ENCODE measurements at places on chromosomes 6 and 20.

GRCh38 chr20:58251979-58252591 is 23.6 kb upstream of the ANKRD60 start:
- no peak for DNase-seq

DNA sequence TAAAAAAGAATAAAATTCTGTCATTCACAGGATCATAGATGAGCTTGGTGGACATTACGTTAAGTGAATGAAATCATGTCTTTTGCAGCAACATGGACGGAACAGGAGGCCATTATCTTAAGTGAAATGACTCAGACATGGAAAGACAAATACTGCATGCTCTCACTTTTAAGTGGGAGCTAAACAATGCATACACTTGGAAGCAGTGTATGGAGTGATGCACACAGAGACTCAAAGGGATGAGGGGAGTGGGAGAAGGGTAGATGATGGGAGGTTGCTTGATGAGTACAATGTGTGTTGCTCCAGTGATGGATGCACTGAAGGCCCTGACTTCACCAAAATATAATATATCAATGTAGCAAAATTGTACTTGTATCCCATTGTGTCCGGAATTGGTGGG is 293.4 kb downstream of the CD109 start:
- DNase-seq: no peak

DNA sequence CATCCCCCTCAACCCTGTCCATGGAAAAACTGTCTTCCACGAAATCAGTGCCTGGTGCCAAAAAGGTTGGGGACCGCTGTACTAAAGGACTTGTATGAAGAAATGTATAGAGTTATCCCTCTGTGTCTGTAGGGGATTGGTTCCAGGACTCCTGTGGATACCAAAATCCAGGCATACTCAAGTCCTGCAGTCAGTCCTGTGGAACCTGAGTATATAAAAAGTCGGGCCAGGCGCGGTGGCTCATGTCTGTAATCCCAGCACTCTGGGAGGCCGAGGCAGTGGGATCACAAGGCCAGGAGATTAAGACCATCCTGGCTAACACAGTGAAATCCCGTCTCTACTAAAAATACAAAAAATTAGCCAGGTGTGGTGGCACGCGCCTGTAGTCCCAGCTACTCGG is 42.0 kb downstream of the LCA5 start:
- no peak for DNase-seq

DNA sequence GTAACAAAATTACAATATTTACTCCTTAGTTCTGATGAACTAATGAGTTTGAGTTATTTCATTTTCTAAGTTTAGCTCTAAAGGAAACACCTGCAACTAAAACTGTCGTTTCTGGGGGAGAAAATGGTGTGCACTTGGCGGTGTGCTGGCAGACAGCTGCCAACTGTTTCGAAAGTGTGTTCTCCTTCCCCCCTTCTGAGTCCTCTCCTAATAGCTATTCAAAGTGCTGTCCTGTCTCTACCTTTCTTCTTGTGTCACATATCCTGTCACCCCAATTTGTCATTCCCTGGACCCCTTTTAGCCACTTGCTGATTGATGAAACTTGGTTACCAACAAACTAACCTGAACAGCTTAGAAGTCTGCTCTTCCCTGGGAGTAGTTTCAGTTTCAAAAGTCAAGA is 4.9 kb upstream of the UBE2J1 start:
- DNase-seq: peak; percentile 94

GRCh38 chr20:51067792-51068191 is 44.9 kb upstream of the KCNG1 start:
- no peak for DNase-seq

DNA sequence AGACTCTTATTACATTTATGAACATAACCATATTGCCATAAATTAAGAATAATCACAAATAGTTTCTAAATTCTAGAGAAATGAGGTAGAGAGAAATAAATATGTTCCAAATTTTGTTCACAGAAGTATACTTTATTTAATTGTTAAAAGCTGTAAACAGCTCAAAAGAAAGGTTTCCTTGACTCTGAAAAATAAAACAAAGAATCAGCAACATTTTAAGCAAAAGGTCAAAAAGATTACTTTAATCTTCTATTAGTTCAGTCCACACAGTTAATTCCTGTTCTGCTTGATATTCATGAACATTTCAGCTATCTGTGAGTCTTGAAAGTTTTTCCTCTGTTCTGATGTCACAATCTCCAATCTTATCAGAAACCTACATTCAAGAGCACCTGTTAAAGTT is 197.9 kb downstream of the GJA1 start:
- DNase-seq: no peak

GRCh38 chr20:34938466-34939163 is 17.0 kb downstream of the GSS start:
- DNase-seq: no peak

- no peak for DNase-seq
Observed at GRCh38 chr6:166105341-166106075, 62.1 kb downstream of the TBXT start.

DNA sequence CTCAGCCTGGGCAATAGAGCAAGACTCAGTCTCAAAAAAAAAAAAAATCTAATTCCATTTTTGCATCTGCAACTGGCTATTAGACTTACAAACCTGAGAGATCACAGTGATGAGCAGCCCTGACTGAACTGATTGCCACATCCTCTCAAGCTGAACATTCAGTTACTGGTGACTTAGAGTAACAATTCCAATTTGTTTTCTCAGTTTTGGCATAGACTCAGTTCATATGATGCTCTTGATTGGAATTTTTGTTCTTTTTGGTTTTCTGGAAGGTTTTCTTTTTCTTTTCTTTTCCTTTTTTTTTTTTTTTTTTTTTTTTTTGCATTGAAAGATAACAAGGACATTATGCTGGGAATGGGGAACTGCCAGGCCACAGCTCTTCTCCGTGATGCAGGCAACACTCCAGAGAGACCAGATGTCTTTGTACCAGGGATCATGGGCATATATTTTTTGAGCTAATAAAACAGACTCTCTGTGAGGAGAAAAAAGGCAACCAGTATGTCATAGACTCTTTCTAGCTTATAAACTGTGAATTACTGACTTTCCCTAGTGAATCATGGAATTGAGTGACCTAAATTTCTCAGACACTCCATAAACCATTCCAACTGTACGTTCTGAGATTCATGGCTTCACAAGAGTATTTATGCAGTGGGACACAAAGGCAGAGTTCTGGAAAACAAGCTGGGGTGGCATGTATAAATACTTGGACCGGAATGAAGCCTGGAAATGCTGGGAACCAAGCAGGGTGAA is 86.0 kb upstream of the SLC2A12 start:
- no peak for DNase-seq

DNA sequence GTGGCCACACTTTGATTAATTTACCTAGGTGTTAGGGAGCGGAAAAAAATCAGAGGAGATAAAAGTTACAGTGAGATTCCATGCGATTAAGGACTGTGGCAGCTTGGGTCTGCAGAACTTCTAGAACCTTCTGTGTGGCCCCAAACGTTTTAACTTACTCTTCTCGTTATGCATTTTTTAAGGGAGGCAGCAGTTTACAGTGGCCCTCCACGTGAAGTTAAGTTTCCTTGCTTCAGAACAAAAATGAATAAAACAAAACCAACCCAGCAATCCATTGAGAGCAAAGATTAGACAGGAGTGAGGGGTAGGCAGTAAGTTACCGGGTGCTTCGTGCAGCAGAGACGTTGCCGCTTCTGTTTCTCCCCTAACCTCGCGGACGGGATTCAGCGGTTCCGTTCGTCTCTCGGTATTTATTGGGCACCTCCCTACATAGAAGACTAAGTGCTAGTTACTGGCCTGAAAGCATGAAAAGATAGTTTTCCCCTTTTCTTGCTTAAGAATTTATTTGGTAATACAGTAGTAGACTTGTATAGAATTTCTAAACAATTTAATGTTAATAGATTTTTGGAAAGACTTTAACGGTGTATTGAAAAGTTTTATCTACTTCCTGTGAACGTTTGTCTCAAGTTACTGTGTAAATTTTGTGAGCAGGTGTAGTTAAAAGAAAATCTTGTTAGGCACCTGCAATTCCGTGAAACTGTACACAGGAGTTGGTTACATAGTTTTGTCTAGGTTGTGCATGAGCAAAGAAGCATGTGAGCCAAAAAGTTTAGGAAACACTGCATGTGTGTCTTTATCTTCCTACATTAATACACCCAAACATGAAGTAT is 1.1 kb downstream of the BAG2 start:
- DNase-seq: peak; percentile 68

GRCh38 chr6:5522147-5522546 is 260.8 kb downstream of the FARS2 start:
- peak; percentile 32 for DNase-seq

GRCh38 chr20:1456300-1456699 is 10.3 kb downstream of the NSFL1C start:
- no peak for DNase-seq

- DNase-seq: no peak
Observed at GRCh38 chr6:7671076-7671475, 54.8 kb upstream of the BMP6 start.

- DNase-seq: peak; percentile 48
Observed at GRCh38 chr6:13278164-13278563, 50.2 kb downstream of the TBC1D7 start.

DNA sequence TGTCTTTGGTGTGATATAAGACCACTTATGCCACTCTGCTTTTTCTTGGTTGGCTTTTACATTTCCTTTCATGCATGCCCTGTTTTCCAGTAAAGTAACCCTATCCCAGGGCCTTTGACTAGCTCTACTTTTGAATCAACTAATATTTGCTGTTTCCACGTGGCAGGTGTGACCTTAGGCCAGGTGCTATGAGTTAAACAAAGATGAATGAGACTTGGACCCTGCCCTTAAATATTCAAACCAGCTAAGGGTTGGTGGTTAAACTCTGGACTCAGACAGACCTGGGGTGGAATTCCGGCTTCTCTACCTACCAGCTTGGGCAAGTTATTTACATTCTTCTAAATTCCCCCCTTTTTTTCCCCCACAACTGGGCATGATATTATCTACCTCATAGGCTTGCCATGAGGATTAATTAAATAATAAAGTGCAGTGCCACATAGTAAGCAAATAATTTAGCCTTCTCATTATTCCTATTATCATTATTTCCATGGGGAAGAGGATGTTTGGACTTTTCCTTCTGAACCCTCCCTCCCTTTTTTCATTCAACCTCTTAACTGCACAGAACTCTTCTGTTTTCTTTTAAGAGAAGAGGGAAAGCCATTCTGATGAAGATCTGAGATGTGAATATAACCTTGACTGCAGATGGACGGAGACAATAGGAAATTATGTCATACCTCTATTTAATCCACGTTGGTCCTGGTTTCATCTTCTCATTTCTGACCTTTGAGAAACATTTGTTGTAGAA is 143.6 kb upstream of the TNFAIP3 start:
- DNase-seq: no peak

DNA sequence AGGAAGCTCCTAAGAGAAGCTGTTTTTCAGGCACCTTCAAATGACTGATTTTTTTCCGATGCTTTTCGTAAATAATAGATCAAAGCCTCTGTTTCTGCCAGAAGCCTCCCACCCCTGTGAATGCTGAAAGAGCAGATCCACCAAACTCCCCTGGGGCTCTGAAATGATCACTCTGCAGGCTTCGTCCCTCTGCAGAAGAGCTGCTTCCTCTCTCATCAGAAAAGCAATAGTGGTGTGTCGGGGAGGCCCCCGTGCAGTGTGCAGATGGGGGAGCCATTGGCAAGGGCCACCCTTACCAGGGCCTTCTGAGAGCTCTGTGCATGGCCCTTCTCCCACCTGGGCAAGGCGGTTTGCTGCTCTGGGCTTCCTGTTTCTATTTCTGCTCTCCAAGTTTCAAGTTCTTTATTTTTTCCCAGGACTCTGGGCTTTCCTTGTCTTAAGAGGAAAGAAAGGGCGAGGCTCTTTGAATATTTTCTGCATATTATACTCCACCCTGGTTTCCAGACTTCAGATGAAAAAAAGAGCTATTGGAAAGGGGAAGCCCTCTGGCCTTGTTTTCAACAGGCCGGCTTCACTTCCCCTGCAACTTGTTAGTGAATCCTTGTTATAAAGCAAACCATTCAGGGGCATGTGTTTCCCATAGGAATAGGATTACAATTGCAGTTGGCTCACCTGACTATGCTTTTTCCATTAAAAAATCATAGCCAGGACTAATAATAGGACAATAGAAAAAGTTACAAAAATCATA is 155.2 kb downstream of the TTLL2 start:
- no peak for DNase-seq

DNA sequence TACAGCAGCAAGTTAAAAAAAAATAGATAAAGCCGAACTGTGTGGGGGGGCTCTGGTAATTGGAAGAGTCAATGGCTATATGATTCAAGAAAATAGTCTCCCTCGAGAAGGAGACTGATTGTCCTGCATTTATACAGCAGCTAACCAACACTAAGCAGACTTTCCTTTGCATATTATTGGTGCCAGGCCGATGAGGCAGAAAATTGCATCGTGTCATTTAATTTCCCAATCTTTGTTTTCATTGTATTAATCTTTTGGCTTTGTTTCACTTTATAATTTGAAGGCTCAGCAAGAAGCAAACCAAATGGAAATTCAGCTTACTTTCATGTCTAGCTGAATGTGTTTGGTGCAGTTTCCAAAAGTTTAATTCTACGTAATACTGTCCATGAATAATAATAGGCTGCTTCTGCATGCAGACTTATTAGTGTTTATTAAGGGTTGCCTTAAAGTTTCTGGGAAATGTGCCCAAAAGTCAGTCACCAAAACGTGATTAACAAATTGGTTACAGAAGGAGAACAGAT is 258.5 kb downstream of the HACE1 start:
- DNase-seq: no peak

GRCh38 chr6:49553384-49553783 is 2.9 kb downstream of the C6orf141 start:
- DNase-seq: no peak

DNA sequence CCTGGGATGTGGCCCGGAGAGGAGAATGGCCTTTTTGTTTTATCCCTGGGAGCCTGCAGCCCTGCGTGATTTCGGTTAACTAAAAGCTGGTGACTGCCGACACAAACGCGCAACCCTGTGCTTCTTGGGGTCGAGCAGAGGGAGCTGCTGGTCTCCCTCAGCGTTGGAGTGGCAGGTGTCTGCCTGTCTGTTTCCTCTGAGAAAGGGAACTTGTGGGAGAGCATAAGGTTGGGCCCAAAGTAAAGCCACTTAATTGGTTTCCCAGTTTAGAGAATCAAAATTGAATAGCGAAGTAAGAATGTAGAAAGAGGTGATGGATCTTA is 500 bp downstream of the LTV1 start:
- no peak for DNase-seq

GRCh38 chr6:123418071-123418470 is 218.7 kb downstream of the TRDN start:
- DNase-seq: no peak

DNA sequence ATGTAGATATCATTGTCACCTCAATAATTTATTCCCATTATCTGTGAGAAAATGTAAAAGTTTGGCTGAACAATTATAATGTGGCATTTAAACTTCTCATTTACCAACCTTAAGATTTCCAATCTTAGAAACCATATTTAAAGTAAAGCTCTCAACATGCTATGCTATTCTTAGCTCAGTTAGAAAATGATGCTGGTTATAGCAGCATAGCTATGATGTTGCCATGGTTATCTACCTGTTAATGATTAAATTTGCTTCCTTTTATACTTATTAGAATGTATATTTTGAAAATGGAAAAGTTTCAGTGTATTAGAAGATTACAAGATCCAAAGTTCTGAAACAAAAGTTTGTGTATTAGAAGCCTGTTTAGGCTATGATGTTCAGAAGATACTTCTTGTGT is 110.1 kb downstream of the GPR63 start:
- DNase-seq: no peak

GRCh38 chr6:150667359-150667758 is 67.7 kb downstream of the PLEKHG1 start:
- DNase-seq: no peak

- peak; percentile 18 for DNase-seq
Observed at GRCh38 chr6:148524976-148525375, 182.3 kb downstream of the SASH1 start.
